ENCODE measurements at places on chromosomes 3 and 15.

GRCh38 chr15:83206526-83207008, 1.1 kb downstream of the HDGFL3 start:
- peak; percentile 37 for DNase-seq

DNA sequence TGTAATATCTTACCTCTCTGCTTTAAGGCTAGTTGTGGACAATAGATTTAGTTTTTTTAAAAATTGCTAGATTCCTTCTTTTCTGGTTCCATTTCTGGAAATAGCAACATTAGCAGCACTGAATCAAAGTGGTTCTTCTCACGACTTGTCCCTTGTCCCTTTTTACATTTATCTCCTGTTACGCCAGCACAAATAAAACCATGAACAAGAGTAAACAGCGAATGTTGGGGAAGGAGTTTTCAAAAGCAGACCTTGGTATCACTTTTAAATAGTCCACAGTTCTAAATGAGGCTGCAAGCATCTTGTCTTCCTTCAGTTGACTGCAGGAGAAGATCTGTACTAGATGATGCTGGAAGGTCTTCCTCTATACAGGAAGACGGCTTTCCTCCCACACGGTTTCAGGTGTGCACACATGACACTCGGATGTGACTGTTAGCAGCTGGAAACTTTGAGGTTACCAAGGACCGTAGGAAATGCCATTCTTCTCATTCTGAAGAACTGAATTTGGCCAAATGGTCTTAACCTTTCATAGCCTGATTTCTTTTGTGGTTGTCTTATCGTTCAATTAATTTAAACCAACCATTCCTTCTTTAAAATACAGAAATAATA, 251.0 kb upstream of the ICE2 start:
- no peak for DNase-seq

DNA sequence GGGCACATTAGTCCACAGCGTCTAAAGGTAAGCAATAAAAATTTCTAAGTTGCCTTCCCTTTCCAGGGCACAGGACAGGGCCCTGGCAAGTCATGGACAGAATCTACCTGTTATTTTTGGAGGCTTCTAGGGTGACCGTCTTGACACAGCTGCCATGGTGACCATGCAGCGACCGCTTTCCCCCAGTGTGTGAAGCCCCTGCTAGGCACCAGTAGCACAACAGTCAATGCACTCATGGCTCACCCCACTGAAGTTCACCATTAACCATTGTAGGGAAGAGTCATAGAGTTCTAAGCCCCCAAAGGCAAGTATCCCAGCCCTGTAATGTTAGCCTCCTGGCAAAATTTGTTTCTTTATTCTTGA, 43.8 kb upstream of the SLCO2A1 start:
- DNase-seq = no peak

- peak; percentile 9 for DNase-seq
Measured at GRCh38 chr3:105195260-105195659, 171.4 kb upstream of the ALCAM start.

GRCh38 chr3:124383846-124384466, 346.3 kb upstream of the UMPS start:
- peak; percentile 14 for DNase-seq

GRCh38 chr15:63000706-63001105, 41.8 kb upstream of the TPM1 start:
- no peak for DNase-seq

- peak; percentile 61 for DNase-seq
Measured at GRCh38 chr3:129231331-129232119, 17.9 kb upstream of the COPG1 start.

- DNase-seq = no peak
Measured at GRCh38 chr3:153978006-153978405, 143.2 kb upstream of the ARHGEF26 start.

GRCh38 chr3:110814170-110815007, 257.2 kb upstream of the NECTIN3 start:
- peak; percentile 90 for DNase-seq

DNA sequence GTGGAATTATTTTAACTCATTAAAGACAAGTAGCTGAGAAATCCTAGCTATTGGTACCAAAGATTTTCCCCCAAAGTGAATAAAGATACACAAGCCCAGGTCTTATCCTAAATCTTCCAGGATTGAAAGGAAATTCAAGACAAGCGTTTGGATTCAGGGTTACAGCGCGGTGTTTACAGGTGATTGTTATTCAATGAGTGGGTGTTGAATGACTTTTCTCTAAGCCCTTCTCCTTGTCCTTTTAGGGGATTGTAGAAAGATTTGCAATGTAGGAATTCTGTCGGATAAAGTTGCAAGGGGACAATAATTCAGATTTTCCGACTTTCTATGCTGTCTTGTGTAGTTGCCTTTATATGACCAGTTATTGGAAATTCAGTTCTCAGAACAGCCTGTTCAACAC, 57.2 kb downstream of the USP13 start:
- no peak for DNase-seq

GRCh38 chr3:53303957-53304356, 43.4 kb downstream of the DCP1A start:
- no peak for DNase-seq
